ENCODE measurements at places on chromosomes 12 and 14.
A peak's percentile ranks its signal among the peaks of the same experiment; 100 is the strongest.

DNA sequence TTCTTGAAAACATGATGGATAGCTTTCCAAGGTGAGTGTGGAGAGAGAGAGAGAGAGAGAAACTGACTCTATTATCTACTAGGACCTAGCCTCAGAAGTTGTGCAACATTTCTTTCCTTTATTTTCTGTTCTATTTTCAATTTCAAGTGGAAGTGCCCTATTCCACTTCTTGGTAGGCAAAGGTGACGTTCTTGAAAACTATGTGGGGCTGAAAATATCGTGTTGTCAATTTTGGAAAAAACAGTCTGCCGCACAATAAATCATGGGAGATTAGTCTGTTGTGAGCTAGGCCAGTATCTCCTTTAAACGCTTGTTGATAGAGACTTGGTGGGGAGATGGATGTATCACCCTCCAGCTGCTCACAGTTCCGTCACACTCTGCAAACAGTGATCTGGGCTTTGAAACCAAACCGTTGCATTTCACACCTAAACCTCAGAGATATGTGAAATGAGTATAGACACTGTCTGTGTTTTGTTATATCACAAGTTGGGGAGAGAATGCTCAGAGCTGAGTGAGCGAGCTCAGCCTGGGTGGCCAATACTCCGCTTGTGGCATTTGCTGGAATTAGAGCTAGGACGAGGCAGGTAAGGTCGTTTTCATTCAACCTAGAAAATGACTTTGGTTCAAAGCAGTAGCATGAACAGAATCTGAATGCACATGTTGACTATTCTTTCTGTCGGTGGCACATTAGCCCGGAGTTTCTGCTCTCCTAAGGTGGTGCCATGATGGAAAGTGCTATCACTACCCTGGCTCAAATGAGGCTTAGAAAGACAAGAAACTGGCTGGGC lies 75.1 kb upstream of the ST8SIA1 start:
- no peak for DNase-seq

DNA sequence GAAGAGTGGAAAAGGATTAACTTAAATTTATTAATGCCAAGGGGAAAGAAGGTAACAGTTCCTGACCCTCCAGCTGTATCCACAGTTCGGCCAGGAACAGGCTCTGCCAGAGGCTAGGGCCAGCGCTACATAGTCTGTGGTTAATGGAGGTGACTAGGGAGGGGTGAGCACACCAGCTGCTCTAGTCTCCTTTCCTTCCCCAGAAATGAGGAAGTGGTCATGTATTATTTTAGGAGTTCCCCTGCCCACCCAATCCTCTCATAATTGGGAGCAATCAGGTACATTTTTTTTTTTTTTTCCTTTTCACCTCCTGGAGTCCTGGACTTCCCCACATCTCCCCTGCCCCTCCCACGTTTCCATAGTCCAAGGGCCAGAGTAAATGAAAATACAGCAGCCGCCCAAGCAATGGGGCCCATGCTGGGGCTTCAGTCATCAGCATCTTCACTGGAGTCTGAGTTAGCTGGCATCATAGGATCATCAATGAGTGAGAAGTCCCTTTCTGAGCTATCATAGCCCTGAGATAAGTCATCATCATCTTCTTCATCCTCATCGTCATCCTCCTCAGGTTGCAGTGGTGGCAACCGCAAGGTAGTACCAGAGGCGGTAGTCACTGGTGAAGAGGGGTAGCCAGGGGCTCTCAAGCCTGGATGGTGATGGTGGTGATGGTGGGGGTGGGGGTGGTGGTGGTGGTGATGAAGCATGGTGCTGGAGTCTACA lies 1.5 kb upstream of the SUPT16H start:
- no peak for DNase-seq

GRCh38 chr12:40149673-40150260 lies 43.9 kb upstream of the SLC2A13 start:
- DNase-seq, result no peak

- DNase-seq, result peak; percentile 43
These were observed 35.6 kb downstream of the RPS29 start for GRCh38 chr14:49550286-49551184.

- no peak for DNase-seq
These were observed 1.9 kb downstream of the PRKD1 start for GRCh38 chr14:29925736-29926135.

DNA sequence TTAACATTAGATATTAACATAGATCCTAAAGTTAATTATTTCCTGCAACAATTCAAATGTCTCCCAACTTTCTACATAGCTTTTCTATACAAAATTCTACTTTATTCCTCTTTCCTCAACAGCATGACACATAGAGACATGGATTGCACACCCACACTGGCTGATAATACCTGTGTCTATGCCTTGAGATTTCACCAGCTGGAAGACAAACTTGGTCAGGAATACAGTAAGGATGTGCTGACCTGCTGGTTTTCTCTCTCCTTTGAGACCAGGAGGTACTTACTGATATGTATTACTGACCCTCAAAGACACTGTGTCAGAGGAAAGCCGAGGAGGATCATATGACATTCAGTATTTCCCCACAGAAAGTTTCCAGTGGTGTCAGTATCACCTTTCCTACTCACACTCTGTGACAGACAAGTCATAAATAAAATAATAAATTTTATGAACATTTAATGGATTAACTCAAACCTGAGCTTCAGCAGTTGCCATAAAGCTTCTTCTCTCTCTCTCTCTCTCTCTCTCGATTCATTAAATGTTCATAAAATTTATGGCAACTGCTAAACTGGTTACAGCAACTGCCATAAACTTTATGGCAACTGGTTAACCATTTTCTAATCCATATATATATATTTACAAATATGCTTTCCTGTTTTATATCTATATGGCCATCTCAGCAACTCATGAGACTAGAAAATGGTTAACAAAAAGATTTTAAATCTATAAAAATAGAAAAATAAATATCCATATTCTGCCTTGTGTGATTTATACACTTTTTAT lies 22.7 kb downstream of the EIF2S3B start:
- no peak for DNase-seq

- peak; percentile 54 for DNase-seq
These were observed 456.2 kb upstream of the MGAT4C start for GRCh38 chr12:86712425-86712843.

All from urothelium cell line (cell line).